ENCODE measurements at places on chromosomes 11 and 22. TPM values are rescaled to one million over a fixed set of nuclear protein-coding genes. Genes with fewer than 3 reads are reported as not detected.

OR8J3 gene
- not detected for total RNA-seq

CHRNA10 gene
- total RNA-seq, result 0.89 TPM

TUBA8 gene
- total RNA-seq, result 1.7 TPM

TCF20 gene
- total RNA-seq, result 56.4 TPM

UPK3A gene
- not detected for total RNA-seq

SREBF2 gene
- 97.5 TPM for total RNA-seq

DNA sequence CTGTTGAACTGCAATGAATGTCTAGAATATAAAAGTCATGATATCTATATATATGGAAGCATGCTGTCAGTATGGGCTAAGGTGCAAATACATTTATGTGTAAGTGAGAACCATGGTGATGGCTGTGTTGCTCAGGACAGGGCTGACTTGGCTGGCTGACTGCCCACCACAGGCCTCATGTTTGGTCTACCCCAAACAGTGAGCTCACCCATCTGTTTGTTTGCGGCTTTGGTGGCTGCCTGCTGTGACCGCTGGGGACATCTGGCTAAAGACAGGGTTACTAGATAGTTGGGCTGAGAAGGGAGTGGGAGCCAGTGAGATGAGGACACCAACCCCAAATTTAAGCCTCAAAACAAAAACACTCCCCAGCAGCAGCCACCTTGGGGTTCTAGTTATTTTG is 6.3 kb downstream of the CD44 start:
- DNase-seq, result no peak

DNA sequence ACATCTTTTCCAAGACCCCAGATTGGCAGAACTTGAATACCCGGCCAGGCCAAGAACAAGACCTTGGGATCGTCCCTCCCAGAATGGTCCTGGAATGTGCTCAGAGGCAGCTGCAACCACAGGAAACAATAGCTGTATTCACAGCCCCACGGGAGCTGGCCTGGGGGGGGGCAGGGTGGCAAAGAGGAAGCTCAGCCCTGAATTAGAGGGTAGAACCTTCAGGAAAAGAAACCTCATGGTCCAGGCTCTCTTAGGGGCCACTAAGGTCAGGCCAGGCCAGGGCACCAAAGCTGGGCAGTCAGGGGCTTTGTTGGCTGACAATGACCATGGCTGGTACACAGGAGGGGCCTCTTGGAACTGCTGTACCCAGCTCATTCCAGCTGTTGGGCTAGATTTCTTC is 17.3 kb downstream of the RPL27A start:
- no peak for DNase-seq

DNA sequence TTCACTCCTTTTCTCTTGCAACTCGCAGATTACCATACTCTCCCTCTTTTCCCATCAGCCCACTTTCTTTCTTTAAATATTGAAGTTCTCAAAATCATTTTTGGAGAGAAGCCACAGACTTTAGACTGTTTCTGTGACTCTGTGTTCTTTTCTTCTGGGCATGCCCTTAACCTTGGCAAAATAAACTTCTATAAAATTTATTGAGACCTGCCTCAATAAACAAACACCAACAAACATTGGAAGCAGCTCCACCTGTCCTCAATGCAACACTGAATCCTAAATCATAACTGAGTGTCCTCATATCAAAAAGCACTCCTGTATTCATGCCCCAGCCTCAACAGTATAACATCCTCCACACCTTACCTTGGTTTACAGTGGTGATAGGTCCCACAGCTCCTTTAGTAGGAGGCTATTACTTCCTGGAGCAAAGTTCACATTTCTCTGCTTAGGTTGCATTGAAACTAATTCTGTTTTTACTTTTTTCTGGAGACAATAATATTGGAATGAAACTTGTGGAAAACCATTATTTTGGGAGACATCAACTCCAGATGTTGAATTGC is 320.0 kb upstream of the LRRC4C start:
- DNase-seq, result no peak

- no peak for DNase-seq
Observed at GRCh38 chr11:131042041-131042390, 125.7 kb upstream of the SNX19 start.

- peak; percentile 87 for DNase-seq
Observed at GRCh38 chr11:116791002-116791812, 472 bp downstream of the APOA5 start.

- no peak for DNase-seq
Observed at GRCh38 chr11:26204101-26204500, 127.8 kb upstream of the ANO3 start.

DNA sequence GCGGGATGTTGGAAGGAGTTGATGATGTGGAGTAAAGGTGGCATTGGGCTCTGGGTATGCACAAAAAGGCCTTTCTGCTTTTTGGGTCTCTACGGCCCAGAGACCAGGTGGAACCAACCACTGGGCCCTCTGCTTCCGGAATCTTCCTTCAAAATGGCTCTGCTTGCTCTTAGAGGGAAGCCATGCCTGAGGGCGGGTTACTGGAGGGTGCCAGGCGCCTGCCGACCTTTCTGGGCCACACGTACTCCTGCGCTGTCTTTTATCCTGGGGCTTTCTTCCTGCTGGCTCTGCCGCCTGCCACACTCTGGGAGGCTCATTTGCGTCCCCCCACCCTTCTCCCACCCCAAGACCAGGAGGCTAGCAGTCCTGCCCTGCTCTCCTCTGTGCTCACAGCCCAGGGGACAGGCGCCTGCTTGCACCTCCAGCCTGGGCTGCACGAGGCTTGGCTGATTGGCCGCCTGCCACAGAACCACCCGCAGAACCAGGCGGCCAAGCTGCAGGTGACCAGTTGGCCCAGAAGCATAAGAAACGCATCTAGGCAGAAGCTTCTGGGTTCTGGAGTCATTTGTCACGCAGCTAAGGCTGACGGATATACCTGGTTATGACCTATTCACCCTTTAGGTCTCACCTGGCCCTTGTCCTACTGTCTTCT is 536.9 kb downstream of the TBC1D22A start:
- no peak for DNase-seq

GRCh38 chr11:118129471-118130172 is 23.0 kb downstream of the SCN4B start:
- no peak for DNase-seq

DNA sequence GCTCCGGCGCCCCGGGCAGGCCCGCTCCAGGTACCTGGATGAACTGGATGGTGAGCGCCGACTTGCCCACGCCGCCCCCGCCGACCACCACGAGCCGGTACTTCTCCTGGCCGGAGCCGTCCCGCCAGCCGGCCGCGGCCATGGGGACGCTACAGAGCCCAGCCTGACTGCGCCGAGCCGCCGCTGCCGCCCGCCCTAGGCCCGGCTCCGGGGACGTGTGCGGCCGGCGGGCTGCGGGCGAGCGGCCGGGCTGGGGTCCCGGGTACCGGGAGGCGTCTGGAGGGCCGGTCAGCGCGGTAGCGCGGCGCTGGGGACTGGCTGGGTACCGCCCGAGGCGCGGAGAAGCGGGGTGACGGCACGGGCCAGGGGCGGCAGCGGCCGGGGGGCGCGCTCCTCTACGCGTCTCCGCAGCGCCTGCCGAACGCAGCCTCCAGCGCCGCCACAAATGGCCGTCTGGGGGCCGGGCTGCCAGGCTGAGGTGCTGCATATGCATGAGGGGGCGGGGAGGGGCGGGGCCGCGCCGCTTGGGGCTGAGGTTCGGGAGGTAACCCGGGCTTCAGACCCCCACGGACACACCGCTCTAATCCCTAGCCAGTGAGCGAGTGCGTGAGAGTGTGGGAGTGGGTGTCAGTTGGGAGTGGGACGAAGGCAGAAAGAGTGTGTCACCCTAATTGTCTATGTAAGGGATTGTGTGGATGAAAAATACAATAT is at the start of gene RRAS2:
TSS of gene RRAS2 (minus strand) at position 455 of the 711 bp plus-strand sequence. CDS start at position 142, 313 bp downstream.
- DNase-seq, result peak; percentile 88

DNA sequence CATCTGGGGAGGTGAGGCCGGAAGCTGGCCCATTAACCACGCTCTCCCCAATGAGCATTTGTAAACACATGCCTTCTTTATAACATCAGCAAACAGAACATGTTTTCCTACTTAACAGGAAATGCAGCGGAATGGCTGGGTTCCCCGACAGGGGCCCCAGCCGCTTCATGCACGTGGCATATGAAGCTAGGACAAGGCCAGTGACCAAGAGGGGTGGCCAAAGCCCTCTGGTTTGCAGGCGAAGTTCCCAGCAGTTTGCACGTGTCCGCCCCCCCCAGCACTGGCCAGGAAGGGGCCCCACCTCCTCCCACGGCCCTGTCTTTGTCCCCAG is 38.7 kb upstream of the LINC01488 start:
- DNase-seq, result no peak

GRCh38 chr11:67372993-67373647 is at the start of gene CLCF1:
Gene CLCF1 (minus strand): TSS chr11:67373598. CDS start chr11:67373539, 59 bp downstream.
- peak; percentile 83 for DNase-seq
